ENCODE measurements at places on chromosomes 13 and 19. TPM values are rescaled to one million over a fixed set of nuclear protein-coding genes. Genes with fewer than 3 reads are reported as not detected.

Gene TEKTIP1
- total RNA-seq = 5.7 TPM

Gene ZNRF4
- not detected for total RNA-seq

DNA sequence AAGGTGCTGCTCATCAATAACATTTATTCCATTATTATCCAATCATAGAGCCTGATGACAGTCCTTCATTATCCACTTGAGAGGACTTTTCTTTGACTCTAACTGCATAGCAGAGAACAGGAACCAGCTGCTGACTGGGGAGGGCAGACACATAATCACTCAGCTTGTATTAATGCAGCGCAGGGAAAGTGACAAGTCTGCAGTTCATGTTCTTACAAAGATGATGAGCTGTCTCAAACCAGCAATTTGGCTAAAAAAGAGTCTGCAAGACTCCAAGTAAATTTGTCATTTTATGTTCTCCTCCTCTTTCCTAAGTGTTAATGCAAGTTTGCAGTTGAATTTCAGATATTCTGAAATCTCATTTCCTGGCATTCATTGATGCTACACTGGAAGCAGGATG is 40.0 kb upstream of the CBY2 start:
- DNase-seq = no peak

GRCh38 chr13:83819156-83819555 is 63.1 kb downstream of the SLITRK1 start:
- no peak for DNase-seq

DNA sequence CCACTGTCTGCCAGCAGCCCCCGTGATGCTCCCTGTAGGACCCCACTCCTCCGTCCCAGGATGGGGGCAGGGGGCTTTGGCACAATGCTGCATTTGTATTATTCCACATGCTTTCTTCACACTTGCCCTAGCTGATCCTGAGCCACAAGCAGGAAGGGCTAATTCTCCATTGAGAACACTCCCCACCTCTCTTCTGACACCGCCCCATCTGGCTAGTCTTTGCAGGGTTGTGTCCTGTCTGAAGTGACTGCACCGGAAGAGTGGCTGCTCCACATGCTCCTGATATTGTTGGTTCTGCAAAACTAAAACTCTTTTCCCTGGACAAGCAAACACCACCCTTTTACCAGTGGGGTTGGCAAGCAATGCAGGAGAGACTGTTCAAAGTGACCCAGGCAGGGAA is 18.0 kb downstream of the ZNF574 start:
- no peak for DNase-seq

Gene KCNJ14
- total RNA-seq = 2.0 TPM
